Astrocyte of the cerebellum (primary cell): ENCODE measurements at places on chromosomes 3 and 15.

DNA sequence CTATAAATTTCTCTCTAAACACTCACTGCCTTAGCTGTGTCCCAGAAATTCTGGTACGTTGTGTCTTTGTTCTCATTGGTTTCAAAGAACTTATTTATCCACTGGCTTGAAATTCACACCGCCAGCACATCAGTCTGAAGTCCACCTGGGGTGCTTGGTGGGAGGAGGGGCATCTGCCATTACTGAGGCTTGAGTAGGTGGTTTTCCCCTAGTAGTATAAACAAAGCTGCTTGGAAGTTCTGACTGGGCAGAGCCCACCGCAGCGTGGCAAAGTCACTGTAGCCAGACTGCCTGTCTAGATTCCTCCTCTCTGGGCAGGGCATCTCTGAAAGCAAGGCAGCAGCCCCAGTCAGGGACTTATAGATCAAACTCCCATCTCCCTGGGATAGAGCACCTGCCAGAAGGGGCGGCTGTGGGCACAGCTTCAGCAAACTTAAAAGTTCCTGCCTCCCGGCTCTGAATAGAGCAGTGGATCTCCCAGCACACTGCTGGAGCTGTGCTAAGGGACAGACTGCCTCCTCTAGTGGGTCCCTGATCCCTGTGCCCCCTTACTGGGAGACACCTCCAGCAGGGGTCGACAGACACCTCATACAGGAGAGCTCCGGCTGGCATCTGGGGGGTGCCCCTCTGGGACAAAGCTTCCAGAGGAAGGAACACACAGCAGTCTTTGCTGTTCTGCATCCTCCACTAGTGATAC lies 114.1 kb downstream of the SUCLG2 start:
- no peak for DNase-seq

DNA sequence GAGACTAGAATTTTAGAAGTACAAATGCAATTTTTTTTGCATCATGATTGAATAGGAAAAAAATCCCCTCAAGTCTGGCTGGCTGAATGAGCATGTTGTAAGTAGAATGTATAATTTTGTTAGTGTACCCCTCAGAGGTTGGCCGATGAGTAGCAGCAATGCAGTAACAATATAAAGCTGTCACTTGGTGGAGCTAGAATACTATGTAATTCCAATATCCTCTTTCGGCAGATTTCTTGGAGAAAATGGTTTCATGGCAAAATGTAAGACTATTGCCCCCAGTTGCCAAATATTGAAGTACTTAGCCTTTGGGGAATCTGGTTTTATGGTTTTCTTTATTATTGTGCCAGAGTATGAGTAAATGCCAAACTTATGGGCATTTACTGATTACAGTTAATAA lies 39.8 kb upstream of the SGO1 start:
- DNase-seq = peak; percentile 64

DNA sequence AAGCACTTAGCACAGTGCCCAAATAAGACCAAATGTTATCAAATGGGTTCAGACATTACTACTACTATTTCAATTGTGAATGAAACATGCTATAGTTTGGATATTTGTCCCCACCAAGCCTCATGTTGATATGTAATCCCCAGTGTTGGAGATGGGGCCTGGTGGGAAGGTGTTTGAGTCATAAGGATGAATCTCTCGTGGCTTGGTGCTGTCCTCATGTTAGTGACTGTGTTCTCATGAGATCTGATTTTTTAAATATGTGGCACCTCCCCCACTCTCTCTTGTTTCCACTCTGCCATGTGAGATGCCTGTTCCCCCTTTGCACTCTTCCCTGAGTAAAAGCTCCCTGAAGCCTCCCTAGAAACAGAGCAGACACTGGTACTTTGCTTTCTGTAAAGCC lies 148.7 kb upstream of the TGFBR2 start:
- no peak for DNase-seq

GRCh38 chr15:69742361-69742760 lies 289.7 kb downstream of the RPLP1 start:
- no peak for DNase-seq

DNA sequence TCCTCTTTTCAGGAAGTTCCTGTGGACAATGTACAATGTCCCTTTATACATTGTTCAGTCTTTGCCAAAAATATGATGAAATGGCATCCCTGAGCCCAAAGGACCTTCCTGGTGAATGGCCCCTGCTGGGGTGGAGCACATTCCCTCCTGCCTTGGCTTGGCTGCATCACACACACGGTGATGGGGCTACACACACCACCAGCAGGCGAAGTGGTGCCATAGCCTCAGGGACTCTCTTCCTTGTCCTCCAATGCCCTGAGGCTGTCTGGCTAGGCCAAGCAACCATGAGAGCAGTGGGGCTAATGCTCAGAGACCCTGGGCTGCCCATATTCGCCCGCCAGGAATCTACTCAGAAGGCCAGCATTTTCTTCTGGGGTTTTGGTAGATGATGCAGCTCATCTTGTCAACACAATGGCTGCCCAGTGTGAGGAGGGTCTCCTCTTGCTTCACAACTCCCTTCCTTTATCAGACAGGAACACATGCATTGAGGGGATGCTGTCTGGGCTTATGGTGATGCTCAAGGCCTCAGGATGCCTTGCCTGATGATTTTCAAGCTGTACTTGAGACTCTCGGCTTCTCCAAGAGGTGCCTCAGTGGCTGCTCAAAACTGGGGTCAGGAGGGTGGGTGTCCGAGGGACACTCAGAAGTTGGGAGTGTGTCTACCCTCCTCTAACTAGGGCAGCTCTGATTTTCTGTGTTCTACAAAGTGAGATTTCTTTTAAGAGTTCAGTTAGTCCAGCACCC lies 40.9 kb upstream of the EPHB1 start:
- no peak for DNase-seq

GRCh38 chr3:11438646-11439045 lies 166.4 kb downstream of the ATG7 start:
- no peak for DNase-seq

GRCh38 chr3:127848131-127849129 lies 26.1 kb upstream of the MGLL start:
- no peak for DNase-seq
